Right lobe of liver (tissue), 6 donors: ENCODE measurements at places on chromosomes 2 and 18.

GRCh38 chr2:16635791-16636699 lies 29.6 kb downstream of the CYRIA start:
- no peak for DNase-seq

- no peak for DNase-seq
Measured at GRCh38 chr2:189858291-189858690, 74.0 kb downstream of the PMS1 start.

- DNase-seq = no peak
Measured at GRCh38 chr18:11676867-11677266, 12.2 kb upstream of the GNAL start.

- DNase-seq = no peak
Measured at GRCh38 chr18:13375302-13376255, 157.0 kb downstream of the LDLRAD4 start.

- no peak for DNase-seq
Measured at GRCh38 chr18:3323900-3324299, 62.0 kb downstream of the MYL12B start.

DNA sequence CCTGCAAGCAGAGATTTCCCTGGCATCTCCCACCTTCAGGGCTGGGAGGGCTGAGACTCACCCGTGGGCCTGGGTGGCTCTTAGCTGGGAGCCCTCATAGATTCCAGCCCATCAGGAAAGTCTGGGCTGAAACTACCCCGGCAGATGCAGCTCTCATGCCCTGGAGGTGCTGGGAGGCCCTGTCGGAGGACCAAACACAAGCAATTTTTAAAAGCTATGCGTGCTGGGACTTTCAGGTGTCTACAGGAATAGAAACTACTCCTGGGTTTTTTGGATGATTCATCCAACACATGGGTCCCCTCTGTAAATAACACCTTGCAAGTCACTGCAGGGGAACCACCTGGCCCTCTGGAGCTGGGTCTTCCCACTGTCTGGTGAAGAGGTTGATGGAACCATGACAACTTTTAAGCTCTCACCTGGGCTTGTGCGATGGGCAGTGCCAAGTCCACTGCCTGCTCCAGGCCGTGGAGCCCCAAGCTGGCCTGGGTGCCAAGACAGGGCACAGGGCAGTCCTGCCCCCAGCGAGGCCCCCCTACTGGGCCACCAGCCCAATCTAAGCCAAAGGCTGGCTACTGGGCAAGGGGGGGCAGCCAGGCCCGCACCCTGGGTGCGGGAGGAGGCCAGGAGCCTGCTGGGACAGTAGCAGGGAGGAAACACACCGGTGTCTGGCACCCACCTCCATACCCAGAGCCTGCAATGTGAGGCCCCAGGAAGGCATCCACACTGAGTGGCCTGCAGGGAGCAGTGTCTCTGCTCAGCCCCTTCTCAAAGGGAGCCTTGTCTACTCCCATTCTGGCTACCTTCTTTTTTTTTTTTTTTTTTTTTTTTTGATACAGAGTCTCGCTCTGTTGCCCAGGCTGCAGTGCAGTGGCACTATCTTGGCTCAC lies 1.1 kb upstream of the GPR55 start:
- DNase-seq = no peak

- DNase-seq = no peak
Measured at GRCh38 chr2:210376694-210377093, 61.7 kb upstream of the MYL1 start.

- DNase-seq = no peak
Measured at GRCh38 chr2:190501702-190502407, 32.7 kb downstream of the NEMP2 start.

GRCh38 chr2:50556934-50557575 lies 474.9 kb downstream of the NRXN1 start:
- no peak for DNase-seq

GRCh38 chr2:72992734-72993102 lies 75.4 kb downstream of the EMX1 start:
- no peak for DNase-seq

GRCh38 chr2:224971214-224971613 lies 71.1 kb downstream of the DOCK10 start:
- DNase-seq = no peak

- no peak for DNase-seq
Measured at GRCh38 chr2:231622963-231623362, 30.3 kb downstream of the TEX44 start.

DNA sequence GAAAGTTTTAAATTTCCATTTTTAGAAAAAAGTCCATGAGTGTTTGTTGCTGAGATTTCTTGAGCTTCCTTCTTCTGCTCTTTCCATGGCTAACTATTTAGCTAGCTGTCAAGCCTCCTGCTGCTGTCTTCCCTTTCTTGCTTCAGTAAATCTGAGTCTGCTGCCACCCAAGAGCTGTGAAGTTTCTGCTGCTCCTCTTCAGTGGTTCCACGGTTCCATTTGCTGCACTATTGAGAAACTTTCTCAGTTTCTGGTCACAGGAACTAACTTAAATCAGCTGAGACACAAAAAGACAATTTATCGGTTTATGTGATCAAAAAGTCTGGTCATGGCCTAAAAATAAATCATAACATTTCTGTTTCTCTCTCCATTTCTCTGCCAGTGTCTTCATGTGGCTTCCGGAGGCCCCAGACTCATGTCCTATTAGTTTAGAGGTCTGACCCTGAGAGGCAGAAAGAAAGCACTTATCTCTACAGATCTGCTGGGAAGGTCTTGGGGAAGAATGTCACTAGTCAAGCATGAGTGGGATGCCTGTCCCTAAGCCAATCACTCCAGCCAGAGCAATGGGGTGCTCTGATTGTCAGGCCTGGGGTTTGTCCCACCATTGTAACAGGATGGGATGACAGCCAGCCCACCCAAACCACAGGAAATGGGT lies 73.0 kb upstream of the ARL4C start:
- no peak for DNase-seq
